ENCODE measurements at places on chromosomes 16 and 17.

GRCh38 chr16:57053206-57053605 lies 39.2 kb upstream of the CPNE2 start:
- no peak for DNase-seq

- no peak for DNase-seq
Measured at GRCh38 chr16:21626659-21627277, 25.6 kb downstream of the IGSF6 start.

DNA sequence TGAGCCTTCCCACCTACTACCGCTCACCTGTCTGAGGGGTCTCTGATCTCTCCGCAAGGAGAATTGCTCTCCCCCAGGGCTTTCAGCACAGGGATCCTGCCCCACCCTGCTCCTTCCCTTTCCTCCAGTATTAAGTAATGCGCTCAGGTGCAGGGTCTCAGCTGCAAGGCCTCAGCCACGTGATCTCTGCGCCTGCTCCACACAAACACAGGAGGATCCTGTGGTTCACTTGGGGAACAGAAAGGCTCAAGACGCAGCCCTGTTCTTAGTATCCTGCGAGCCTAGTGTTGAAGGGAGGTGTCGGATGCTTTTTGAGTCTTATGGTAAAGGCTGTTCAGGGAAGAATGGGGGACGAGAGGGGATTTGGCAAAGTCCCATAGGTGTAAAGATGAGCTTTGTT lies 41.6 kb upstream of the GCSH start:
- DNase-seq = no peak

DNA sequence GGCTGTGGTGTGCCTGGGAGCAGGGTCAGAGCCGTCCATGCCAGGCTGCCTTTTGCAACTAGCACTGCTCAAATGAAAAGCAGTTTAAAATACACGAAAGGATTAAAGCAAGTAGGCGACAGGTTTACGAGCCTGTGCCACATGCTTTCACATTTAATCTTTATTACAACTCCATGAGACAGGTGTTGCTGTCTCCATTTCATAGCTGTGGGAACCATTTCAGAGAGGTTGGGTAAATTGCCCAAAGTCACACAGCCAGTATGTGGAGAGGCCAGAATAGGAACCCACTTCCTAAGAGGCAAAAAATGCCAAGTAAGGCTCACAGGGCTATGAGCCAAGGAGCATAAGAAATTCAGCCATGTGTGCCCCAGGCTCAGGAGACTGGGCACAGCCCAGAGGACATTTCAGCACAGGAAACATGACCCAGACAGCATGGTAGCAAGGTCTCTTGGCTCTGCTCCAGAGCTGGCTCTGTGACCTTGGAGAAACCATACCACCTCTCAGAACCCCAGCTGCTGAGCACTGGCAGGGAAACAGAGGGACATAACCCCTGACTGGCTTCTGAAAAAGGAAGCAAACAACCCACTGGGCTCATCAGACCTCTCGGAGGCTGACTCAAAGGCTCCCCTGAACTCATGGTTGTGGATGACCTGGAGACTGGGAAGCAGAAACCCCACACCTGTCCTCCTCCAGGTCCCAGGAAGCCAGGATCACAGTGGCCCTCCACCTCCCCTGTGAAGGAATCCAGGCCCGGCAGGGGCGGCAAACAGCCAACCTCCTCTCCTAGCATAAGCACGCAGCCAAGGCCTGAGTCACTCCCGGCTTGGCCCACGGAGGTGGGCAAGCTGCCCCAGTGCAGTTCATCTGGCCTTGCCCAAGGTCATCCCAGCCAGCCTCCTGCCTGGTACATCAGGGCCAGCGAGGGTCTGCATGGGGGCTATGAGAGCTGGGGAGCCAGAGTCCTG lies 40.3 kb upstream of the MRPS23 start:
- no peak for DNase-seq

DNA sequence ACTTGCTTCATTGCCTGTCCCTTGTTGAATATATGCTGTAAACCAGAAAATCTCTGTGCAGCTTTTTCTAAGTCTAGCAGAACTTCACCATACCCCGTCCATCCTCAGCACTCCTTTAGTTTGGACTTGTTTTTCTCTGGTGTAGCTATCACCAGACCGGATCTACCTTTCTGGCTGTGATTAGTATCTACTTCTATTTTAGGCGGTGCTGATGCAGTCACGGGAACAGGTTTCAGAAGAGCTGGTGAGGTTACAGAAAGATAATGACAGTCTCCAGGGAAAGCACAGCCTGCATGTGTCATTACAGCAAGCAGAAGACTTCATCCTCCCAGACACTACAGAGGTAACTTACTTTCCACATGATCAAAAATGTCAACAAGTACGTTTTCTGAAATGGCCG lies 46.4 kb downstream of the NUP88 start:
- DNase-seq = no peak

DNA sequence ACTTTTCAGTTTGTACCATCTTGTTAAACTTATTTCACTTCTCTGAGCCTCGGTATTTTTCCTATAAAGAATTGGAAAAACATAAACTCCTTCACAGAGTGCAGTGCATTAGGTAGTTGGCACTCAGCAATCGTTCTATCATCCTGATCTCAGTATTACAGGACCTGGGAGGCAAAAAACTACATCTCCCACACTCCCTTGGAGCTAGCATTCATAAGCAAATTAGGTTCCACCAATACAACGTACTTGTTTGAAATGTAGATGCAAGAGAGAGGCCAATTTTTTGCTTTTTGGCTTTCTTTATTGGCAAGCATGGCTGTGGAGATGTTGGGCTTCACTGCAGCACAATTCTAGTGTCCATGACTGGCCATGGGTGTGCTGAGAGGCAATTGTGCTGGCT lies 285.2 kb downstream of the CA10 start:
- DNase-seq = no peak

GRCh38 chr17:48155889-48156611 lies 48.5 kb downstream of the SNX11 start:
- DNase-seq = no peak

DNA sequence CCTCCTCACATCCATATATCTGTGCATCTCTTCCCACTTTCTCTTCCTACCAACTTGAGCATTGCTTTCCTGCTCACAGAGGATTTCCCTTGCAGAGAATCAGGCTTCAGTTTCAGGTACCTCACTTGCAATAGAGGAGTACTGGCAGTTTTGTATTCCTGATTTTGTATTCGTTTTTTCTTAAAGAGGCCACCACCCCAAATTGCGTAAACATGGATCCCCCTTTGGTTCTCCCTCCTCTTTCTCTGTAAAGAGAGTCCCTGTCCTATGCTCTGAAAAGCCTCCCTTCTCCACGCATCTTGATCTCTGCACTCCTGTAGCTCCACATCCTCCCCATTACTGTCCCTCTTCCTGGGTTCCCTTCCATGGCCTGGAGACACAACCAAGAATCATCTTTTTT lies 32.2 kb downstream of the TEKT3 start:
- no peak for DNase-seq

DNA sequence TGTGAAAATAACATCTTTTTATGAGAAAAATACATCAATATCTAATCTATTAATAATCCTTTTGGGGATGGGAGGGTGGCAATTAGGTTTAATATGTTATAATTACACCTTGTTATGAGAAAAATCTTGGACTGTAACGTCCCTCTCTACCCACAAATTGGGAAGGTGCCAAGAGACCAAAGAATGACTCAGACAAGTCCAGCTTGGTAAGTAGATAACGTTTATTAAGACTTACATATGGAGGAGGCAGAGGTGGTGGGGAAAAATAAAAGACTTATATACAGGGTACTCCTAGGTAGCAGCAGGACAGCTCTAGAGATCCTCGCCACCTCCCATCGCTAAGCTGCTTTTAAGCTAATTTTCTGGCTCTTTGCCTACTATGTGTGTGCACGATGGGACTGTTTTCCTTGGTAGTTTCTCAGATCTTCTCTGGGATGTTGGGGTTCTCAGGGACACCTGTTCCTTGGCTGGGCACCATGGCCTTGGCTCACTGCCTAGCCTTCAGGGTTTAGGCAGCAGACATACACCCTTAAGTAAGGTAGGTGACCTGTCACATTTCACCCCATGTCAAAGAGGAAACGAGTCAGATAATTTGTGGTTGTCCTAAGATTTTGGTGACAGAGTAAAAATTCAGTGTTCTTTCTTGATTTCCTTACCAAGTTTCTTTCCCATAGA lies 31.5 kb downstream of the RBL2 start:
- DNase-seq = no peak

DNA sequence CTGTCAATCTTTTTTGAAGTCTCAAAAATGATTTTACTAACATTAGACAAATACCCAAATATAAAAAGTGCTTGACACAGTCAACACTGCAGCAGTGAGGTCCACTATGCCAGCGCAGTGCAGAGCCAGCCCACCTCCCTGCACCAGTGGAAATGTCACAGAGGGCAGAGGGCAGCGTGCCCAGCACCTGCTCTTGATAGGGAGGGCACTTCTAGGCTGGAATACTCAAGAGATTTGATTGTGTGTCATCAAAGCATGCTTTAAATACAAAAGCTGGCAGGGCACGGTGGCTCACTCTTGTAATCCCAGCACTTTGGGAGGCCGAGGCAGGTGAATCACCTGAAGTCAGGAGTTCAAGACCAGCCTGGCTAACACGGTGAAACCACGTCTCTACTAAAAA lies 136.0 kb downstream of the ANKRD11 start:
- no peak for DNase-seq

DNA sequence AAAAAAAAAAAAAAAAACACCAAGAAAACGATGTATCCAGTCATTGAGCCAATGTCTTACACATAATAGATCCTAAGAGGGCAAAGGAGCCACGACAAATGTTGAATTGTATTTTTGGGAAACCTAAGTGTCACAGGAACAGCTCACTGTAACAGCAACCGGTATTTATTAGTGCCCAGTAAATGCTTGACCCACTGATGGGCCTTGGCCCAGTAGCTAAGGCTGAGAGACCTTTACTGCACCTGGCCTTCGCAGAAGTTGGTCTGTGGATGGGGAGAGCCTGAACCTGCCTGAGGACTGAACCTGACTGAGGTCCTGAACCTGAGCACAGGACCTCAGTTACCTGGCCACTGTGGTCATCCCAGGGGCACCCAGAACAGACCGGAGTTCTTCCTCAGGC lies 65.0 kb upstream of the TBX2 start:
- DNase-seq = no peak

DNA sequence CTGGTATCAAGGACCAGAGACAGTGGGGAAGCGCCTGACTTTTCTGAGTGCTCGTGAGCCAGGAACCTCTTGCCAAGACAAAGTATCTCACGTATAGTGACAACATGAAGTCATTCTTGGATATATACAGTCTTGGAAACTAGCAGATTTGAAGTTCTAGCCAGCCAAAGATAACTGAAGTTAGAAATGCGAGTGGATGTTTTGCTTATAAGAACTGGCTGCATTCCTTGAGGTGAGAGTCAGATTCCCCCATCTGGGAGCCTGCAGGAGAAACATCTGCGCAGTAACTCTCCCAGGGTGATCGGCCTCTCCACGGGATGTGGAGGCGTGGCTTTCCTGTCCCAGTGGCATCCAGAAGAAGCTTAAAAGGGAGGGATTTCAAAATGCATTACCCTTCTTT lies 89.8 kb downstream of the SHISA6 start:
- DNase-seq = no peak

DNA sequence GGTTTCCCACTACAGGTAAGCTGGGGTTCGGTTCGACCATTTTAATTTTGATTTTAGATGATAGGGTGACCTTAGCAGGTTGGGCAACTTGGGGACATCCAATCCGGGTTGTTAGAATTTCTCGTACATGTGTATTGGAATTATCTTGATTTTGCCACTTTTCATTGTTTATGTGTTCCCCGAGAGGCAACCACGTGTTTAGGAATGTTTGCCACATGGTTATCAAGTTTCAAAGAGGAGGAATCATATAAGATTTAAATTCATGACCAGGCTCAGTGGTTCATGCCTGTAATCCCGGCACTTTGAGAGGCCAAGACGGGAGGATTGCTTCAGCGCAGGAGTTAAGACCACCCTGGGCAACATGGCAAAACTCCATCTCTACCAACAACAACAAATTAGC lies 10.0 kb upstream of the SLC47A1 start:
- DNase-seq = no peak

DNA sequence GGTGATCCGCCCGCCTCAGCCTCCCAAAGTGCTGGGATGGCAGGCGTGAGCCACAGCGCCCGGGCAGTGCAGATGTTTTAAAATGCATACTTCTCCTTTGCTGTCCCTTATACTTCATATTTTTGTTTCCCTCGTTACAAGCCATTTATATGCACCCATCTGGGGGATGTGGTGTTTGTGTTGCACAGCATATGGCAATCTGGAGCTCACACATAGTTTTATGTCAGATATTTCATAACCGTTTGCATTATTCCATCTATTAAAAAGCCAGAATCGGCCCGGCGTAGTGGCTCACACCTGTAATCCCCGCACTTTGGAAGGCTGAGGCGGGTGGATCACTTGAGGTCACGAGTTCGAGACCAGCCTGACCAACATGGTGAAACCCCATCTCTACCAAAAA lies 11.8 kb downstream of the FLYWCH1 start:
- no peak for DNase-seq

DNA sequence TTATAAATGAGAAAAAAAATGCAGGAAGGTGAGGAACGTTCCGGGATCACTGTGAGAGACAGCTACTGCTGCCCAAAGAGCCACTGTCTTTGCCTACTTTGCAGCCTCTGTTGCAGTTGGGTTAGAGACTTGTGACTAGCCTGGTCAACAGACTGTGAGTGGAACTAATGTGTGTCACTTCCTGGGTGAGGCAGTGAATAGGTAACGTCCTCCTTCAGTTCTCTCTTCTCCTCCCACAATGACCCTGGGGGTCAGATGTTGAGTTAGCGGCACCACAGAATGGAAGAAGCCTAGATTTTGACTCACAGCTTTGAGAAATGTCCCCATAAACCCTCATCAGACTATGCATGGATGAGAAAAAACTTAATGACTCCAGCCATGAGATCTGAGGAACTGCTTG lies 5.2 kb downstream of the C16orf46 start:
- no peak for DNase-seq

- DNase-seq = no peak
Measured at GRCh38 chr16:77945126-77945525, 77.2 kb upstream of the CLEC3A start.

GRCh38 chr17:41327411-41328120 lies 12.1 kb upstream of the KRTAP17-1 start:
- DNase-seq = no peak

All from activated CD4-positive, CD25-positive, alpha-beta regulatory T cell treated with anti-CD3 and anti-CD28 coated beads, Interleukin-2, amount 50 U/mL, for 72 hours (primary cell).